Fibroblast of villous mesenchyme (primary cell): ENCODE measurements at places on chromosomes 2 and 18. TPM values are rescaled to one million over a fixed set of nuclear protein-coding genes. Genes with fewer than 3 reads are reported as not detected.

GRCh38 chr2:241489088-241489487 lies 19.3 kb downstream of the STK25 start:
- no peak for DNase-seq

- DNase-seq: no peak
Observed at GRCh38 chr2:85945586-85945985, 56.8 kb upstream of the ST3GAL5 start.

- DNase-seq: peak; percentile 65
Observed at GRCh38 chr2:200138391-200139124, 167.9 kb upstream of the SPATS2L start.

GRCh38 chr18:4416976-4417375 lies 38.1 kb downstream of the DLGAP1 start:
- DNase-seq: no peak

GRCh38 chr2:130825231-130825965 lies 11.3 kb upstream of the ARHGEF4 start:
- DNase-seq: no peak

GRCh38 chr2:28408764-28409599 lies 16.3 kb downstream of the FOSL2 start:
- DNase-seq: peak; percentile 75

DNA sequence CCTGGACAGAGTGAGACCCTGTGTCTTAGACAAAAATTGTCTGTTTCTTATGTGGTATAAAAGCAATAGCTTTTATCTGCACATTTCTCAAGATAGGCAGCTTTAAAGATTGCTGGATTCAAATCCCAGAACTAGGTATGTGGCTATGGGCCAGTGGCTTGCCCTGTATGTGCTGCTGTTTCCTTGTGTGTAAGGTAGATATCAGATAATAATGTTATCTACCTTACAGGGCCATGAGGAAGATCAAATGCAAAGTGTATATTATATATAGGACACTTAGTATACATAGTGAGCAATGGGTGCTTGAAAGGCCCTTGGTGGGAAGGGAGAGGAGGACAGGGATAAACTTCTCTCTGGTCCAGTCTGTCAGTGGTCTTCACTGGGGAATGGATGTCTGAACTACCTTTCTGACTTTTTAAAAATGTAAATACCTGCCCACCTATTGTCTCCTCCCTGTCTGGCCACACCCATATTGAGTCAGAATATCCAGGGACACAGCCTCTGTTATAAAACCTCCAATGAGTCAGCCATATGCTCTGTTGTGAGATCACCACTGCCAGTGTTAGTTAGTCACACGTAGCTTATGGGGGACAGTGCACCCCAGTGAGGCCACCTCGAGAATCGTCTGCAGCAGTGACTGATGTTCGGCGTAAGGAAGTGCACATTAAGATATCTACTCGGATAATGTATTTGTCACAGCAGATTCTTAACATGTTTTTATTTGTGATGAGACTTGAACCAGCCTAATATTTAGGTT lies 383.4 kb downstream of the PTPRM start:
- peak; percentile 54 for DNase-seq

- DNase-seq: no peak
Observed at GRCh38 chr18:28350821-28351220, 173.9 kb upstream of the CDH2 start.

DNA sequence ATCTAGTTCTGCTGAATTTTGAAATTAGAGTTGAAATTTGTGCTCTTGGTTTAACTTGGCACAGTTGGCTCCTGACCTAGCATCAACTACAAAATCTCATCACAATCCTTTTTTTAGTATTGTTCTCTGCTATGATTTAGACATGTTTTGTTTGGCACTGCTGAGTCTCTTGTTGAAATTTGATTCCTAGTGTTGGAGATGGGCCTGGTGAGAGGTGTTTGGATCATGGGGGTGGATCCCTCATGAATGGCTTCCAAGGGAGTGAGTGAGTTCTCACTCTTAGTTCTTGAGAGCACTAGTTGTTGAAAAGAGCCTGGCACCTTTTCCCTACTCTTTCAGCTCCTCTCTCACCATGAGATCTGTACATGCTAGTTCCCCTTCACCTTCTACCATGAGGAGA lies 605.6 kb upstream of the SLC39A10 start:
- no peak for DNase-seq

DNA sequence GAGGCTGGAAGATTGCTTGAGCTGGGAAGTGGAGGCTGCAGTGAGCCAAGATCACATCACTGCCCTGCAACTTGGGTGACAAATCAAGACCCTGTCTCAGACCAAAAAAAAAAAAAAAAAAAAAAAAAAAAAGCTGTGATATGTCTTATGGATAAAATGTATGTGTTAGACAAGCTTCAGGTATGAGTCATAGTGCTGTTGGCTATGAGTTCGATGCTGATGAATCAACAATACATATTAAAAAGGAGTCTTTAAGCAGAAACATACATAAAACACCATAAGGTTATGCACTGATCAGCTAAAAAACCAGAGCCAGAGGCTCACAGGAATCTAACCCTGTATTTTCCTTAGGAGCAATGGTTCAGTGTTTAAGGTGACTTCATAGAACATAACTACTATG lies 332.3 kb downstream of the NCKAP5 start:
- no peak for DNase-seq

DNA sequence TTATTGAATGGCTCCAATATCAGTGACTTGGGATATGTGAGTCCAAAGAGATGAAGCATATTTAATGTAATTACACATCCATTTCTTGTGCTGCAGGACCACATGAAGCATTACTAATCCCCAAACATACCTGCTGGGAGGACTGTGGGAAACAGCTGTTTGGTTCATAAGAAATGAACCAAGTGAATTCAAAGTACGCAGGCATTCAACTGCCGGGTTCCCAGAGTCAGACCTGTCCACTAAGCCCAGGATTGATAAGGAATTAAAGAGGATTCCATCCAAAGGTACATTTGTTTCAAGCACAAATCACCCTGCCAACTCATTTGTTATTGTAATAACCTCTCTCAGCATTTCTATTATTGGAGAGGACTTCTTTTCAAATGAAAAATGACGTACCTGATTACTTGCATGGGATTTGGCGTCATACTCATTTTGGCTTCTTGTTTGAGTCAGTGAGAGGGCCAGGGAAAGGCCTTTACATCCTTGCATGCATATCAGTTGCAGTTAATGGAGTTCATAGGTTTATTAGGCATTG lies 230.7 kb downstream of the TXNL1 start:
- DNase-seq: no peak

GRCh38 chr2:1234731-1235308 lies 178.4 kb upstream of the TPO start:
- DNase-seq: no peak

GRCh38 chr2:117982376-117983033 lies 31.4 kb downstream of the CCDC93 start:
- DNase-seq: no peak

DNA sequence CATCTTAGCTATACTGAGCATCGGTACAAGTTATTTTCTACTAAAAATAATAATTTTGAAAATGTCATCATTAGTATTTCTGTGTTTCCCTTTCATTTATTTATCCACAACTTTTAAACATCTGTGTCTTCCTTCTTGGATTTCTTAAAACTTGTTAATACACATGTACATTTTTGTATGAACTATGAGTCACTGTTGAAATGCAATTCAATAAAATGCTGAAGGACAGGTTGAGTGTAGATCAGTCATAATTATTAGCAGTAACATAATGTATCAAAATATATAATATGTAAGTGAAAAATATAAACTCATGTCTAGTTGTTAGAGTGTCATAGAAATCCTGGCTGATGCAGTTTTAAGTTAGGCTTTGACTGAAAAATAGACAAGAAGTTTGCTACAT lies 115.9 kb downstream of the MEIS1 start:
- DNase-seq: no peak

- DNase-seq: no peak
Observed at GRCh38 chr2:234453216-234453615, 43.7 kb downstream of the ARL4C start.

DNA sequence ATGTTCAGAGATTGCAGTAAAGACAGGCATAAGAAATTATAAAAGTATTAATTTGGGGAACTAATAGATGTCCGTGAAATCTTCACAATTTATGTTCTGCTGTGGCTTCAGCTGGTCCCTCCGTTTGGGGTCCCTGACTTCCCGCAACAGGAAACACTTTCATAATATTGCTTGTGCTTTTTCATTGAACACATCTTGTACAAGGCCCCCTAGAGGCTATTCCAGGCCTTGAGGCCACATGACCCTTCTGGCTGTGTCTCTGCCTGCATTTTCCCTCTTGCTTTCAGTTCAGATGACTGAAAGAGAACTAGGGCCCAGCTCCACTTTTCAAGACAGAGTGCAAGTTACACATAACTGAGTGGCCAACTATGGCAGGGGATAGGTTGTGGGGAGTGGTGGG lies 164.1 kb downstream of the TMEM247 start:
- DNase-seq: no peak

GRCh38 chr18:48079885-48080284 lies 149.4 kb upstream of the SMAD2 start:
- DNase-seq: no peak

DNA sequence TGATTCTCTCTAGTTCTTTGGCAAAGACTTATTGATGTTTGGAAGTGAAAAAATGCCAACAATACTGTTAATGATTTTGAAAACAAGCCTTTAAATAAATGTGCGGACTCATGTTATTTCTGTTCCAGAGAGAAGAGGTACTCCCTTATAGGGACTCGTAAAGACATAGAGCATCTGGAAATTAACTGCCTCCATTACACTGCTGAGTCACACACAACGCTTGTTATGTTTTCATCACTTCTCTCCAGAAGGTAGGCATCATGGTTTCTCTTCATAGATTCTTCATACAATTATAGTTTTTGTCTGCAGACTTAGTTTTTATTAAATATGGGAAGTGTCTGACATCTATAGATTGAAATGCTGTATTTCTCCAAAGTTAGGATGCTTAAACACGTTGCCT lies 302.5 kb upstream of the EPC2 start:
- peak; percentile 21 for DNase-seq

The L3MBTL4 gene
- not detected in 2 replicates for total RNA-seq

The RIT2 gene
- not detected in 2 replicates for total RNA-seq

The DAW1 gene
- total RNA-seq: 0.64 TPM in 1 of 2 replicates, not detected in the other

The STRN gene
- total RNA-seq: 14.2 and 16.4 TPM in 2 replicates

The HAAO gene
- 0.43 and 1.6 TPM in 2 replicates for total RNA-seq

The REG3A gene
- not detected in 2 replicates for total RNA-seq
